Muscle of back (tissue), 13 donors: ENCODE measurements at places on chromosomes 1 and 21. TPM values are rescaled to one million over a fixed set of nuclear protein-coding genes. Genes with fewer than 3 reads are reported as not detected.

GRCh38 chr1:109620401-109620791, 759 bp downstream of the AMPD2 start:
- peak; percentile 64 for DNase-seq

DNA sequence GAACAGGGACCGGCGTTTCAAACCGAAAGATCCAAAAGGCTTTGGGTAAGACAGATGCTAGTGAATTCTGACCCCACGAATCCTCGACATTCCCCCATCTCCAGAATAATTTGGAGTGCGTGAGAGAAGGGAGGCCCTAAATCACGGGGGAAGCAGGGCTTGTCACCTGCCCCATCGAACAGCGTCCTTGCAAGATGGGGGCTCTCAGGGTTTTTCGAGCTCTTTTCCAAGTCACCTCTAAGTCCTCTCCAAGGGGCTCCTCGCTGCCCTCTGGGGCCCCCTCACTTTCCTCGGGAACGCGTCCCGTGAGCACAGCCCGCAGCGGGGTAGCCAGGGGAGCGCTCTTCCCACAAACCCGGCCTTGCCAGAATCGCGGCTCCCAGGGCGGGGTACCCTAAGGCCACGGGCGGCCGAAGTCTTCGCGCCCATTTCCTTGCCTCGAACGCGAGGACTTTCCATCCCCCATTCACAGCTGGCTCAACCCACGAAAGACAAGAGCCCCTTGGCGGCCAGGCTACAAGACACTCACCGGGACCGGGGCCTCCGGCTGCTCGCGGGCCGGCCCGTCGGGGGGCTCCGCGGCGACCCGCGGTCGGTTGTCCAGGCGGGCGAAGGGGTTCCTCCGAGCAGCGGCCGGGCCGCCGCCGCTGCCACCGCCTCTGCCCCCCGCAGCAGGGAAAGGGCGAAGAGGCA, 546 bp downstream of the DONSON start:
- DNase-seq: peak; percentile 17

ATP1A4 gene
- polyA plus RNA-seq: 1.8 TPM

RNF223 gene
- 0.09 TPM for polyA plus RNA-seq

OLIG2 gene
- 0.08 TPM for polyA plus RNA-seq

SHISA4 gene
- polyA plus RNA-seq: 54.1 TPM

TGFB2 gene
- polyA plus RNA-seq: 57.2 TPM
